HT1080 (cell line): ENCODE measurements at places on chromosomes 6 and 20. TPM values are rescaled to one million over a fixed set of nuclear protein-coding genes. Genes with fewer than 3 reads are reported as not detected.

DNA sequence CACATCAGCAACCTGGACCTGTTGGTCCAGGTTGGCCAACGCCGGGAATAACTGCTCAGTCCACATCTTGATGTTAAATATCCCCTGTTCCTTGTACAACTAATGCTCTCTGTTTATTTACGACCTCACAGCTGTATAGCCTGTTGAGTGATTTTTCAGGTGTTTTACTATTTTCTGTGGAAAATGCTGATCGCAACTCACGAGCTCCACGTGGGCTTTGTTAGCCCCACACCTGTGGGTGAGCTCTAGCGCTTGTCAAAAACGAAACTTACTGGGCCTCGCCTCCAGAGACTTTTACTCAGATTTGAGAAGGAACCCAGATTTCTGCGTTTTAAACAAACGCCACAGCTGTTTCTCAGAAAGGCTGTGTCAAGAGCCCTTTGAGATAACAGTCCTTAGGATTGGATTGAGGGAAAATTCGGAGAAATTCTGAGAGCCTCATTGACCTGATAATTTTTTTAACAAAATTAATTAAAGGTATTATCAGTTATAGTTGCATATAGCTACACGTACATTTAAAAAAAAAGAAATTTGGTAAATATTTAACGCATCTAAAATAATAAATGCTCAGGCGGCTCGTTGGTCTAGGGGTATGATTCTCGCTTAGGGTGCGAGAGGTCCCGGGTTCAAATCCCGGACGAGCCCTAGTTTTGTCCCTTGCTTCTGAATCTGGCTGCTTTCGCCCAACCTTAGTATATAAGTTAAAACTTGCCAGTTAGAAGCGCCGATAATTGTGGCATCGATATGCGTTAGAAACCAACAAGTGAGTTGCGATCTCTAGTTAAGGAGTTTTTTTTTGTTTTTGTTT, 16.7 kb downstream of the HMGN4 start:
- peak; percentile 86 for DNase-seq

DNA sequence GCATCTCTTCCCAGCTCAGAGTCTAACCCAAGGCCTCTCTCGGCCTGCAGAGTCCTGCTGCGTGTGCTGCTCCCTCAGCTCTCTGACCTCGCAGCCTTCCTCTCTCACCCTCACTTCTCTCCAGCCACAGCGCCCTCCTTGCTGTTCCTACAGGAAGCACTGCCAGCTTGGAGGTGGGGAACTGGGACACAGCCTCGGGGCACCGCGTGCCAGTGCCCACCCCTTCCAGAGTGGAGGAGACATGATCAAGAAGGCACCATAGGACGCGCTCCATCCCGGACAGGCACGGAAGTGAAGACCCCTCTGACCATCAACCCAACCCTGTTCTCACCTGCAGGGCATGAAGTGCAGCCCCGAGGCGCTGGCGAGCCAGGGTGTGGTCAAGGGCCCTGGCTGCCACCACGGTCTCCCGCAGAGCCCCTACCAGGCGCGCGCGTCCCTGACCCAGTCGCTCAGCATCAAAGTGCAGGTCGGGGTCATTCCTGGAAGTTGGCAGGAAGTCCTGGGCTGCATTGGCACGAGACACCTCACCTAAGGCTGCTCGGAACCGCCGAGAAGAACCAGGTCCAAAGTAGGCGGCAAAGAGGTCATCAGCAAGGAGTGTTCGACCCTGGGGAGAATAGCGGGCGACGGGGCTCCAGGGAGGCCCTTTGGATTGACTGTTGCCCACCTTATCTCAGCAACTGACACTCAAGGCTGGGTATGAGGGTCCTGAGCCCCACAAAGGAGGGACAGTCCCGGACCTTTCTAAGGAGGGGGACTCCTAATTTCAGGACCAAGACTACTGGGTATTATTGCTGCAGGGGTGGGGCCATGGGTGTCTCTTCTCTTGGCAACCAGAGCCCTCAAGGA, 1.3 kb downstream of the VWA7 start:
- DNase-seq = no peak

DNA sequence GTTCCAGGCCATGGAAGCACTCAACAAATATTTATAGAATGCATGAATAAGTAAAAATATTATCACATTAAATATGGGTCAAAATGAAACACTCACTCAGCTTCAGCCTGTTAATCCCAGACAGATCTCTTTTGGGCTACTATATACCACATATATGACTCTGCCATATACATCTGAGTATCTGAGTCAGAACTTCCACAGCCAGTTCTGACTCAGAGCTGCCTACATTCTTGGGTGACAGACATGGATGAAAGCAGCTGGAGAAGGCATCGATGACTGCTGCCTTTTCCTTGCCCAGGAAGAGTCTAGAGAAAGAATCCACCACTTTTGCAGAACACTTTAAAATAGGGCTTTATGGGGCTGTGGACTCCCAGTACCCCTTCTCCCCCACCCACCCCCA, 11.5 kb upstream of the PDYN start:
- DNase-seq = peak; percentile 25

Gene MSH5
- total RNA-seq = 9.5 and 10.2 TPM in 2 replicates

- DNase-seq = no peak
These were observed 73.8 kb downstream of the HUS1B start for GRCh38 chr6:583116-583515.

Gene GGT7
- 4.2 and 4.3 TPM in 2 replicates for total RNA-seq

GRCh38 chr20:36591281-36591680, 14.3 kb upstream of the RAB5IF start:
- no peak for DNase-seq

Gene ANGPT4
- total RNA-seq = 0.02 TPM in 1 of 2 replicates, not detected in the other

DNA sequence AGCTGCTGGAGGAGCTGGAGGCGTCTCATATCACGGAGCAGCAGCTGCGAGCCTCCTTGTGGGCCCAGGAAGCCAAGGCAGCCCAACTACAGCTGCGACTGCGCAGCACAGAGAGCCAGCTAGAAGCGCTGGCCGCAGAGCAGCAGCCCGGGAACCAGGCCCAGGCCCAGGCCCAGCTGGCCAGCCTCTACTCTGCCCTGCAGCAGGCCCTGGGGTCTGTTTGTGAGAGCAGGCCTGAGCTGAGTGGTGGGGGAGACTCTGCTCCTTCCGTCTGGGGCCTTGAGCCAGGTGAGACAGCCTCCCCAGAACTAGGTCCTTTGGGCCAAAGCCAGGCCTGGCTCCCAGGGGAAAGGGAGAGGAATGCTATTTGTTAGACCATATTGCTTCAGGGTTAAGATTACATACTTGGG, 31.7 kb downstream of the C20orf173 start:
- no peak for DNase-seq

DNA sequence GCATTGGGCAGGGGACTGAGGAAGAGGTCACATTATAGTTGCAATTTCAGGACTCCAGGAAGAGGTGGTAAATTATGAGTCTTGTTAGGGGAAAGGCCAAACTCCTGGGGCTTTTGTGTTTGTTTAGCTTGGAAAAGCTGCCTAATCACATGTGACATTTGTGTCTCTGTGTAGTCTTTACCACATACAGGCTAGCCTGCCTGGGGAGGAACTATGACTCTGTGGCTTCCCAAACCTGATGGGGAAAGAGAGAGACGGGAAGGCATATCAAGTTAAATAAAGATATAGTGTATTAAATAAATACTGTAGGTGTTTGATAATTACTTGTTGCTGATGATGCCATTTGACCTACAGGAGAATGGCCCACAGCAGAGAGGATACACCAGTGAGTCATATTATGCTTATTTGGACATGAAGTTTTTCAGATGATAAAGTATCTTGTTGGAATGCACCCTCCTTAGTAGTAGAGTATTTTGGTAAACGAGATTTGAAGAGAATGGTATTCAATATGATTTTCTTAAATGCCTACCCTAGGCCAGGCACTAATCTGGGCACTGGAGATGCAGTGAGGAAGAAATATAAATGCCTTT, 4.0 kb downstream of the BLTP3A start:
- no peak for DNase-seq

Gene LRFN2
- not detected in 2 replicates for total RNA-seq

Gene RUNX2
- total RNA-seq = 2.6 and 4.1 TPM in 2 replicates

DNA sequence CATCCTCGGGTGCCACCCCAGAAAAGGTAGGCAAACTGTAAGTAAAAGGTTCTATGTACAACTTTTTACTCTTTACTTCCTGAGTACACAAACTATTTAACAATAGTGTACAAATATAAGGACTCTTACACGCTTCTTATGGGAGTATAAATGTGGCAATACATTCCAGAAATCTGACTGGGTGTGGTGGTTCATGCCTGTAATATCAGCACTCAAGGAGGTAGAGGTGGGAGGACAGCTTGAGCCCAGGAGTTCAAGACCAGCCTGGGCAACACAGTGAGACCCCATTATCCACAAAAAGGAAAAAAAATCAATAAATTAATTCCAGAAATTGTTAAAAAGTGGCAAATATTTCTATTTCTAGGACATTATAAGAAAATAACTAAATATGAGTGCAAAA, 48.9 kb downstream of the PIGU start:
- no peak for DNase-seq

GRCh38 chr20:47682028-47682783, 103.1 kb downstream of the SULF2 start:
- no peak for DNase-seq

- no peak for DNase-seq
These were observed 88.2 kb downstream of the PREX1 start for GRCh38 chr20:48739395-48740291.

GRCh38 chr6:12529364-12530019, 187.1 kb upstream of the PHACTR1 start:
- DNase-seq = no peak

Gene BPI
- not detected in 2 replicates for total RNA-seq

DNA sequence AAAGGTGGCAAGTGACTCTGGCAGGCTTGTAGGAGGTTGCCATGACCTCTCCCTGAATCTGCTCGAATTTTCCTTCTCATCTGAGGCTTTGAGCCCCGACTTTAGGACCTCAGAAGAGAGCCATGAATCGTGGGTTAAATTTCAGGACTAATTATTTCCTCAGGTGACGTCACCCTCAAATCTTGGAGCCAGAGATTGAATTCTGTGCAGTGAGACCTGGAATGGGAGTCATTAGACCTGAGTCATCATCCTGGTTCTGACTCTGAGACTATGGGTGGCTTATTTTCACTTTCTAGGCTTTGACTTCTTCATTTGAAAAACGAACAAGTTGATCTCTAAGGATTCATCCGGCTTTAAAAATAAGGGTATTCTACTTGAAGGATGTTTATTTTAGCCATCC, 48.5 kb upstream of the PDYN start:
- peak; percentile 61 for DNase-seq
